LNCaP clone FGC (cell line): ENCODE measurements at places on chromosomes 12 and 14.

- DNase-seq = no peak
These were observed 137.1 kb upstream of the AEBP2 start for GRCh38 chr12:19302100-19302640.

- no peak for DNase-seq
These were observed 497.6 kb downstream of the APAF1 start for GRCh38 chr12:99142651-99143050.

DNA sequence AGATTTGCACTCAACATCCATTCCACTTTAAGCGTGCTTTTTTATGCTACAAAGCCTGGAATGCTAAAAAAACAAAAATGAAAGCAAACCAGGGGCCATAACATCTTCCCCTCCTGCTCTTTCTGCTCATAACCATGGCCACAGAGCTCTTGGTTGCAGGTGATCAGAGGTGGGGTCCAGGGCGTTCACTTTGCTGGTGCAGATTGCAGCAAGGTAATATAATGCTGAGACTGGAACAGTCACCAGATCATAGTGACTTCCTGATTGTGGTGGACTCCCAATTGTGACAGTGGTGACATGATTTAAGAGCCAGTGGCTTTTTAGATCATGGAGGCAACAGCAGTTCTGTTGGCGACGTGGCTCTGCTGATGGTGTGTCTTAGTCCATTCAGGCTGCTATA lies 115.0 kb upstream of the CPM start:
- no peak for DNase-seq

- no peak for DNase-seq
These were observed 5.5 kb upstream of the GALC start for GRCh38 chr14:87998482-87998881.

GRCh38 chr12:1644534-1645438 lies 15.8 kb downstream of the WNT5B start:
- no peak for DNase-seq

GRCh38 chr14:104133496-104133895 lies 4.9 kb upstream of the KIF26A start:
- DNase-seq = no peak

- DNase-seq = no peak
These were observed 79.2 kb downstream of the MAP1LC3B2 start for GRCh38 chr12:116638376-116638775.
